ENCODE measurements at places on chromosomes 4 and X.

- DNase-seq, result no peak
Observed at GRCh38 chr4:2685541-2685940, 70.6 kb downstream of the TNIP2 start.

- DNase-seq, result no peak
Observed at GRCh38 chrX:16979226-16979625, 32.8 kb downstream of the REPS2 start.

- DNase-seq, result no peak
Observed at GRCh38 chr4:110087070-110087708, 111.2 kb downstream of the ELOVL6 start.

GRCh38 chr4:78707268-78707667 is 68.9 kb upstream of the BMP2K start:
- no peak for DNase-seq

DNA sequence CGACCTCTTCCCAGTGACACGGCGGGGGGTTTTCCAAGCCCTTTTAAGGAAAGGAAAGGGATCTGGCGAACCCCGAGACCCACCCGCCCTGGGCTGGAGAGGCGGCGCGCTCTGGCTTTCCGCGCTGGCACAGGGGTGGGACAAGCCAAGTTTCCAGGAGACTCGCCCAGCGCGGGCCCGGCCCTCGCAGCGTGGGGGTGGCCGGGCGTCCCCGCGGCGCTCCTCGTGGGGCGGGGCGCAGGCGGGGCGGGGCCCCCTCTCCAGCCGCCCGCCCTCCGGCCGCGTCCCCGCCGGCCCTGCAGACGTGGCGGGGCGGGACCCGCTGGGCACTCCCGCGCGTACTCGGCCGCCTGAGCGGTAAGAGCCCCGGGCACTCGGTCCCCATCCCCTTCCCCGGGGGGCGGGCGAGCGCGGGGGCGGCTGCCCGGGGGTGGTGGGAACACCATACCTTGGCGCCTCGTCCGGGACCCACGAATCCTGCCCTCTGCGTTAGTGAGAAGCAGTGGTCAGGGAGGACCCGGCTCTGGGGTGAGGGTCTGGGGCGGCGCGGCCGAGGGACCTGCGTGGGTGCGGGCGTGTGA is at the start of gene FAM114A1:
FAM114A1 (plus strand) TSS at position 329 of the 581 bp plus-strand sequence. CDS start 10,273 bp downstream, outside the sequence.
- DNase-seq, result no peak

DNA sequence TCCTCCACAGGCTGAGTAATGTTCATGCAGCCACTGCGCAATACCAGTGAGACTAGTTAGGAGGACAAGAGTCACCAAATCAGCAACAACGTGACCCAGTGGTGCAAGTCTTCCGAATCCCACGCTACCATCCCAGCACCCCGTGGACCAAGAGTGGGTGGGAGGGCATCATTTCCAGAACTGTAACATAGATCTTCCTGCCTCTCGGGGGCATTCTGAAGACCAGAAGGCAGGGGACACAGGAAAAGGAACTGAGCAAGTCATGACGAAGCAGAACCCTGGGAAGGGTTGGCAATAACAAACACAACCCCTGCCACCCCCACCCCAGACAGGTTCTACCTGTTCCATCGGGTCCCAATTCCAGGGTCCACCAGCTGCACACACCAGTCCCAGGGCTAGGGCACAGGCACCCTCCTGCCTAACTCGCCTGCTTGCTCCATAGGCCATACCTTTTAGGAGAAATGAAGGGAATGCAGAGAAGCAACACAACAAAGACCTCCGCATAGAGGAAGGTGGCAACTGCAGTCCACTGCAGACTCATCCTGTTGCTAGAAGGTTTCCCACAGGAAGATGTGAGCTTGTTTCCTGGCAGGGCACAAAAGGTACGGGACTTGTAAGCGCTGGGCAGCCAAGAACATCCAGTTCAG is 1.4 kb downstream of the BCAP31 start:
- no peak for DNase-seq
